Fibroblast of lung (primary cell): ENCODE measurements at places on chromosomes 12 and 14. TPM values are rescaled to one million over a fixed set of nuclear protein-coding genes. Genes with fewer than 3 reads are reported as not detected.

The C12orf57 gene
- 107 and 177 TPM in 2 replicates for total RNA-seq

The DEGS2 gene
- total RNA-seq: under 0.01 and 0.26 TPM in 2 replicates

The TBX3 gene
- 39.5 and 66.4 TPM in 2 replicates for total RNA-seq

The LETMD1 gene
- 59.9 and 61.4 TPM in 2 replicates for total RNA-seq

The NXPH4 gene
- total RNA-seq: 0.50 and 1.0 TPM in 2 replicates
